ENCODE measurements at places on chromosomes 1 and 21.

DNA sequence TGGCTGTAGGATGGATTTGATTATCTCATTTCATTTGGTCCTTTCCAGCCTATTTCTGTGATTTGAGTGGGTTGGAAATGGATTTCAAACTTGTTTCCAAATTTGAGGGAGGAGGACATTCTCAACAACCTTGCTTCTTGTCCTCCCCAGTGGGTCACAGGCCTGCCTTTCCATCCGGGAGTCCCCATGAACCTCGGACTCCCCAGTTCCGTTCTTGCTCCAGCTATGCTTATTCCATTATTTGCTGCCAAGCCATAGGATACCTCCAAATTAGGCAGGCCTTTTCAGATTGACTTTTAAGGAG lies 97.8 kb downstream of the DUSP10 start:
- no peak for DNase-seq

GRCh38 chr1:93440706-93441105 lies 7.2 kb upstream of the FNBP1L start:
- no peak for DNase-seq

DNA sequence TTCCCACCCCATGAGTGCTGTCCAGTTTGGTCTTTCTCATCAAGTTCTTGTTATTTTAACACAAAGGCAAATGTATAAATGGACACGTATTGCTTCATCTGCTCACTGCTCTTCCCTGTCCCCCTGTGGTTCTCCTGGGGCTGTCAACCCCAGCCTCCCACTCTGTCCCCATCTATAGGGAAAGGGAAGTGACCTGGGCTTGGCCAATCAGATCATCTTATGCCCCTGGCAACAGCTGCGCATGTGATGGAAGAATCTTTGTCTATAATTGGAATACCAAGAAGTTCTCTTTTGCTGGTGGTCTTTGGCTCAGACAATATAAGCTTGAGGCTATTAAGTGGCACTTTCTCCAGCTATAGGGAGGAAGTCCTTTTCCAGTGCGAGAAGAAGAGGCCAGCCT lies 4.7 kb upstream of the CCSAP start:
- DNase-seq = no peak

DNA sequence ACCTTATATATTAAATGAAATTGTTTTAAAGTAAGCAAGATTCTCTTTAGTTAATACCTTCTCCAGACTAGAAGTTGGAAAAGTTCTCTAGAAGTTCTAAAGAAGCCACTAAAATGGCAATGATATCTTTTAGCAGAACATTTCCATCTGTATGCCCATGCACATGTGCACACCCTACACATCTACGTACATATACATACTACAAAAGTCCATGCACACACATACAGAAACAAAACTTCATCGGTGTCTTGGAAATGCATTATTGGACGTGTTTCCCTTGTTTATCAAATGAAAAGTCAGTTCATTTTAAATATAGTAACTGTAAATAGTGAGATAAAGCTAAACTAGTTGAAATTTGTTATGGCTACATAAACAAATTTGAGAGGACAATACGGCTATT lies 114.4 kb downstream of the KCNT2 start:
- no peak for DNase-seq

GRCh38 chr1:224497714-224498573 lies 63.3 kb upstream of the WDR26 start:
- peak; percentile 19 for DNase-seq

DNA sequence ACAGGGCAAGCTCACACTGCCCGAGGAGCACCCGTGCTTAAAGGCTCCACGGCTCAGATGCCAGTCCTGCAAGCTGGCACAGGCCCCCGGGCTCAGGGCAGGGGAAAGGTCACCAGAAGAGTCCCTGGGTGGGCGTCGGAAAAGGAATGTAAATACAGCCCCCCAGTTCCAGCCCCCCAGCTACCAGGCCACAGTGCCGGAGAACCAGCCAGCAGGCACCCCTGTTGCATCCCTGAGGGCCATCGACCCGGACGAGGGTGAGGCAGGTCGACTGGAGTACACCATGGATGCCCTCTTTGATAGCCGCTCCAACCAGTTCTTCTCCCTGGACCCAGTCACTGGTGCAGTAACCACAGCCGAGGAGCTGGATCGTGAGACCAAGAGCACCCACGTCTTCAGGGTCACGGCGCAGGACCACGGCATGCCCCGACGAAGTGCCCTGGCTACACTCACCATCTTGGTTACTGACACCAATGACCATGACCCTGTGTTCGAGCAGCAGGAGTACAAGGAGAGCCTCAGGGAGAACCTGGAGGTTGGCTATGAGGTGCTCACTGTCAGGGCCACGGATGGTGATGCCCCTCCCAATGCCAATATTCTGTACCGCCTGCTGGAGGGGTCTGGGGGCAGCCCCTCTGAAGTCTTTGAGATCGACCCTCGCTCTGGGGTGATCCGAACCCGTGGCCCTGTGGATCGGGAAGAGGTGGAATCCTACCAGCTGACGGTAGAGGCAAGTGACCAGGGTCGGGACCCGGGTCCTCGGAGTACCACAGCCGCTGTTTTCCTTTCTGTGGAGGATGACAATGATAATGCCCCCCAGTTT lies 1.3 kb downstream of the CELSR2 start:
- DNase-seq = no peak

Measured in activated CD4-positive, CD25-positive, alpha-beta regulatory T cell (primary cell).